ENCODE measurements at places on chromosomes 7 and 10. TPM values are rescaled to one million over a fixed set of nuclear protein-coding genes. Genes with fewer than 3 reads are reported as not detected.
A peak's percentile ranks its signal among the peaks of the same experiment; 100 is the strongest.

The MRLN gene
- total RNA-seq = not detected

The SNCG gene
- 250 TPM for total RNA-seq

The PDE1C gene
- total RNA-seq = 1.4 TPM

The OR2A1 gene
- total RNA-seq = not detected

The CALHM3 gene
- total RNA-seq = not detected

The HMX2 gene
- not detected for total RNA-seq

The RINT1 gene
- 8.9 TPM for total RNA-seq

The CCDC7 gene
- 56.9 TPM for total RNA-seq

The PNLIPRP1 gene
- total RNA-seq = not detected

DNA sequence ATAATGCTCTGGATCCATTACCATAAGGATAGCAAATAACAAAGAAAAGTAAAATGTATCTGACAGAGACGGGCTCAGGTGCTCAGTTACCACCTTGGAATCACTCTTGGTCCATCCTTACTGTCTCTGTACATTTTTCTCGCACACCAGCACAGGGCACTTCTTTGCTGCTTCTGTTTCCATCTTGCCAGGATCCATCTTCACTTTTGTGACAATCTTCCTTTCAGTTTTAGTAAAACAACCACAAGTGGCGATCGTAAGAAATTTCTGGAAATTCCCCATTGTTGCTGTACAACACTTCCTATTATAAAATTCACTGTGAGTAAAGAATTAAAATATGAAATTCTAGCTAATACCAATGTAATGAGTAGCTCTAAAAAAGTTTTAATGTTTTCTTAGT is 695.5 kb downstream of the GRM8 start:
- H3K4me3 ChIP-seq = no peak overlapping the region
- DNase-seq = no peak
- no peaks in the 10 kb centered on the region for H3K4me1 ChIP-seq
- H3K27me3 ChIP-seq = no peaks in the 10 kb centered on the region

DNA sequence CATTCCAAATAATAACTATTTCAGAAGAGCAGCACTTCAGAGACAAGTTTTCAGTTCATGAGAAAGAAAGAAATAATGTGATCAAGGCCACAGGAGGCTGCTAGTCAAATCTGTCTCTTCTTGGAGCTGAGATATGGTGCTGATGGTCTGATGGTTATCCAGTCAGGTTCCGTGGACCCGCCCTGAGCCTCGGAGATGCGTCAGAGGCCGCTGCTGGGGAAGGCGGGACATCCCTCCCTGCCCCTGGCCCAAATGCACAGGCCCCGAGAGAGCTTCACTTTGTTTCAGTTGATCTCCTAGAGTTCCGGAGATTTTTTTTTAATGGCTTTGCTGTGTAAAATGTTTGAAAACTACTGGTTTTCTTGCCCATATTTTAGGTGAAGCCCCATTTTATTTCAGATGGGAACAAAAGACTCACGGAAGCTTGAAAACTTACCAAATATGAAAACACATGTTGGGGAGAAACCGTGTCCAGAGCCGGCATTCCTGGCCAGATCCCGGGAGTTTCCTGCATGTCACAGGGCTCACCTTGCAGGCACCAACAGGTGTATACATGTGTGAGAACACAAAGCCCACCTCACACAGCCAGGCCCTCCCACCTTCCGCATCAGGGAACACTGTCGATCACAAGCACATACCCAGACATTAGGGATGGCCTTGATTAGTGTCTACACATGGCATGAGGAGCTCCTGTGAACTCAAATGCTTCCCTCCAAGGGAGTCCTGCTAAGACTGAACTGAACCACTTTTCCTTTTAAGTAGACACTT is 499.0 kb downstream of the TCERG1L start:
- H3K36me3 ChIP-seq = no peaks in the 10 kb centered on the region
- H3K4me3 ChIP-seq = no peak overlapping the region
- DNase-seq = no peak
- H3K27ac ChIP-seq = no peak overlapping the region
- H3K27me3 ChIP-seq = no peaks in the 10 kb centered on the region
- H3K4me1 ChIP-seq = no peaks in the 10 kb centered on the region

DNA sequence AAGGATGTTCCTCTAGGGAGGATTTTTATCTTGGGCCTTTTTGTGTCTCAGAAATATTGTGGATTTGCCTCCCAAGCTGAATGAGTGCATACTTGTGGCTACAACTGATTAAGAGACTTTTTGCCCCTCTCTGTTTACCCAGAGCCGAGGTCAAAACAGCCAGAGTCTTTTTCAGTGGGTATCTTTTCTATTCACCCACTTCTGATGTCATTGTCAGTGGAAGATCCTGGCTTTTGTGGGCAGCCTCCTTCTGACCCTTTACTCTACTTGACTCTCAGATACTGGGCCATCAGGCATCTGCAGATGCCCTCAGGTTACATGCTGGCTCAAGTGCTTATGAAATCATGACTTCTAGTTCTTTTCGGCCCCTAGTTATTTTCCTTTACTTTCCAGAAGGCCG is 19.6 kb upstream of the PIP4K2A start:
- no peaks in the 10 kb centered on the region for H3K36me3 ChIP-seq
- H3K27me3 ChIP-seq = no peaks in the 10 kb centered on the region
- no peak for DNase-seq
- H3K4me3 ChIP-seq = no peak overlapping the region
- no peaks in the 10 kb centered on the region for H3K4me1 ChIP-seq

DNA sequence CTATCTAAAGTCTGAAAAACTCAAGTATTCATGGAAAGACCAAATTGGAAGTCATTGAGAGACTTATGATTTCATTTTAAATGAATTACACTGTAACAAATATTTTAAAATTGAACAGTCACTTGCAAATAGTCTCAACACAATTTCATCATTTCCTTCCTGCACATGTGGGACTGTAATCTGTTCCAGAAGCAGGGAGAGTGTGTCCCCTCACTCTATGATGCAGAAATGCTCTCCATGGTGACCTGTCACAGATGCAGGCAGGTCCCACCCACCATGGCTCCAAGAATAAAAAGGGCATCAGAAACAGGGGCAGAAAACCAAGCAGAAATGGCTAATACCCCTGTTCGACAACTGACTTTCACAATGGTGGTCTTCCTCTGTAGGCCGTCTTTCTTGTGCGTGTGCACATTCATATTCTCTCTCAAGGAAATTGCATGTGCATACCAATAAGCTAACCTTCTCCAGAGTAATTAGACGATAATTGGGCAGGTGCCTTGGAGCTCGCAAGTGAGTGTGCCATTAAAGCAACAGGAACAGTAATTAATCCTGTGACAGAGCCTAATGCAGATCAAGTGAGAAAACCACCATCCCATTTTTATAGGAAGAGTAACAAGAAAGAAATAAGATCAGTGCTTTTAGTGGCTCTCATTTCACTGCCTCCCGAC is 170.9 kb downstream of the ZMYND11 start:
- no peak overlapping the region for H3K27ac ChIP-seq
- H3K36me3 ChIP-seq = peaks cover 8% of the 10 kb centered on the region
- peaks cover 2% of the 10 kb centered on the region for H3K4me1 ChIP-seq
- H3K4me3 ChIP-seq = no peak overlapping the region
- no peaks in the 10 kb centered on the region for H3K27me3 ChIP-seq
- no peak for DNase-seq

GRCh38 chr10:113958631-113959382 is 84.9 kb upstream of the ADRB1 start:
- H3K36me3 ChIP-seq = no peaks in the 10 kb centered on the region
- H3K4me1 ChIP-seq = peaks cover 3% of the 10 kb centered on the region
- H3K4me3 ChIP-seq = no peak overlapping the region
- peak overlapping the region; percentile 64 for H3K27ac ChIP-seq
- DNase-seq = no peak

- H3K36me3 ChIP-seq = peaks cover 33% of the 10 kb centered on the region
- no peak overlapping the region for H3K27ac ChIP-seq
- no peak overlapping the region for H3K4me3 ChIP-seq
- peaks cover 3% of the 10 kb centered on the region for H3K4me1 ChIP-seq
- H3K27me3 ChIP-seq = no peaks in the 10 kb centered on the region
These were observed 25.5 kb downstream of the VSIR start for GRCh38 chr10:71747551-71748523.

DNA sequence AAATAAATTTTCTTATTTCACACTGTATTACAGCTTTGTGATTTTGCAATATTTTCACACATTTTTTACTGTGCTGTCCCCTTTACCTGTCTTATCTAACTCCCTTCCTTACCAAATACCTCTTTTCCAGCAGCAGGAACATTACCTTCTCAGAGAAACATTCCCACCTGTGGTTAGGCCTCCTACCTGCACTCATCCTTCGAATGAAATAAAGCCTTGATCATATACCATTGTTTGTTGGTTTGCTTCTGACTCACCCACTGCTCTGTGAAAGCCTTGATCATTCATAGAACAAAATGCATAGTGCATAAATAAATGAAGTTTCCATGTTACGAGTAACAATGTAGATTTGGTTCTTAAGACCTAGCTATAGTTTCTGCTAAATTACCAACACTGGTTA is 256.3 kb downstream of the ARL4A start:
- H3K4me3 ChIP-seq = no peak overlapping the region
- H3K27ac ChIP-seq = no peak overlapping the region
- H3K27me3 ChIP-seq = no peaks in the 10 kb centered on the region
- no peaks in the 10 kb centered on the region for H3K36me3 ChIP-seq
- no peaks in the 10 kb centered on the region for H3K4me1 ChIP-seq

GRCh38 chr10:90919683-90920574 is 958 bp downstream of the ANKRD1 start:
- DNase-seq = no peak
- no peak overlapping the region for H3K27ac ChIP-seq
- peaks cover 2% of the 10 kb centered on the region for H3K4me1 ChIP-seq
- no peaks in the 10 kb centered on the region for H3K36me3 ChIP-seq
- H3K27me3 ChIP-seq = no peaks in the 10 kb centered on the region
- H3K4me3 ChIP-seq = no peak overlapping the region

- H3K27ac ChIP-seq = no peak within 1 kb of the TSS
- no peaks in the 10 kb centered on the region for H3K36me3 ChIP-seq
- peaks cover 5% of the 10 kb centered on the region for H3K4me1 ChIP-seq
- no peak for DNase-seq
- H3K4me3 ChIP-seq = peak within 1 kb of the TSS; percentile 58
These were observed at the start of gene ST8SIA6 for GRCh38 chr10:17454161-17455014. Gene ST8SIA6, minus strand, starts transcription at chr10:17454595. Its CDS starts 340 bp downstream, at chr10:17454255.

- no peak for DNase-seq
- no peaks in the 10 kb centered on the region for H3K4me1 ChIP-seq
- H3K36me3 ChIP-seq = no peaks in the 10 kb centered on the region
- no peaks in the 10 kb centered on the region for H3K27me3 ChIP-seq
These were observed 450.9 kb upstream of the MKI67 start for GRCh38 chr10:128576943-128577670.

- H3K27me3 ChIP-seq = no peaks in the 10 kb centered on the region
- H3K4me1 ChIP-seq = no peaks in the 10 kb centered on the region
- H3K36me3 ChIP-seq = peaks cover 55% of the 10 kb centered on the region
- no peak for DNase-seq
These were observed 17.0 kb downstream of the DNAJB12 start for GRCh38 chr10:72337722-72338121.

GRCh38 chr10:58477902-58478301 is 34.8 kb upstream of the BICC1 start:
- no peaks in the 10 kb centered on the region for H3K4me1 ChIP-seq
- H3K27ac ChIP-seq = no peak overlapping the region
- H3K4me3 ChIP-seq = no peak overlapping the region
- H3K27me3 ChIP-seq = no peaks in the 10 kb centered on the region
- DNase-seq = no peak

- H3K27ac ChIP-seq = peak overlapping the region; percentile 90
- H3K4me3 ChIP-seq = no peak overlapping the region
- H3K27me3 ChIP-seq = no peaks in the 10 kb centered on the region
- no peak for DNase-seq
- peaks cover 68% of the 10 kb centered on the region for H3K36me3 ChIP-seq
These were observed 10.1 kb downstream of the CALHM2 start for GRCh38 chr10:103442031-103442461.

DNA sequence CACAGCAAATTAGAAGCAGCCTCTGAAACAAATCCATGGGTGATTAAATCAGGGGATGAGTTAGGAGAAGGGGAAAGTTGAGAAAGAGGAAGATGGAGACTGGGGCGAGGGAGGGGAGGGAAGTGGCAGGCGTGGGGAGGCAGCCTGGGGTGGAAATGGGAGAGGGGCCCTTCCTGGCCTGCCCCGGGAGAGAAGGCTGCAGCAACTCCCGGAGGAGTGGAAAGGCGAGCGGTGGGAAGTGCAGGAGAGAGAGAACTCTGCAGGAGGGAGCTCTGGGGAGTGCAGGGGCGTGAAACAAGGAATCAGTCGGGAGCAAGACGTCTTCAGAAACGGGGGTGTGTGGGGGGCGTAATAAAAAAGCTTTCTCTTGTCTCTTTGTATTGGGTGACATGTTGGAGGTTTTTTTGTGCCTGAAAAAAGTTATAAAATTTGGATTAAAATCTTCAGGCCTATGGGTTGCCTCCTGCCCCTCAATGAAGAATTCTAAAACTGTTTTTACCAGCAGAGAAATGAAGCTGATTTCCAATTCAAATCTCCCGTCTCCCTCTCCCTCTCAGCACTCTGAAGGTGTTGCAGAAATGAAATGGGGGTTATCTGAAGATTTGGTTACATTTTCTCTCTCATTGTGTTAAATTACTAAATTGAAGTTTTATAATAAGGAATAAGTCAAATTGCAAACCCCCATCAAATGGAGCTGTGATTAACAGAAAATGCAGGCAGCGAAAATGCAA is 4.7 kb upstream of the UNCX start:
- peaks cover 63% of the 10 kb centered on the region for H3K27me3 ChIP-seq
- H3K27ac ChIP-seq = no peak overlapping the region
- no peaks in the 10 kb centered on the region for H3K36me3 ChIP-seq
- H3K4me1 ChIP-seq = no peaks in the 10 kb centered on the region
- H3K4me3 ChIP-seq = no peak overlapping the region

DNA sequence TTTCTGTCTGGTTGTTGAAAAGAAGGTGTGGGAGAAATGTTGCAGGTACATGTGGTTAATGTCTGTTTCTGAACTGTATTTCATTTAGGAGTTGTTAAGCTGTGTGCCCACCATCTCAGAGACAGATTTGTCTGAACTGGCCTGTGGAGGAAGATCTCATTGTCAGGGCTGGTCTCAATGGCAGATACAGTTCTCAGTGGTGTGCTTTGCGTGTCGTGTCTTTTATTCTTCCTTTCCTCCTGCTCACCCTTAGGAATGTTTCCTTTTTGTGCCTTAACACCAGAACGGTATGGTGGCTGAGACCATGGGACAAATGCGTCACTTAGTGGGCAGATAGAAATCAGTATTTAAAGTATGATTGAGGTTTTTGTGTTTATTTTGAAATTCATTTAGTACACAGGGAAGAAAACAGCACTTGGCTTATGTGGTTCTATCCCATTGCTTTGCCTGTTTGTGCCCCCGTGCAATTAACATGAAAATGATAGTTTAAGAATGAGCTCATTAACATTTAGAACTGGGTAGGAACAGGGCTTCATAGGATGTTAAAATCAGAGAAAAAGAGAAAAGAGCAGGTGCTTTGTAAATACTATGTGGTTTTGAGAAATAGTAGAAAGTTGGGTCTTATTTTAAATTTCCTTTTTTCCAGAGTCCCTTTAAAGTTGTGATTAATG is 112.6 kb downstream of the AUTS2 start:
- H3K4me3 ChIP-seq = no peak overlapping the region
- H3K4me1 ChIP-seq = no peaks in the 10 kb centered on the region
- H3K27ac ChIP-seq = no peak overlapping the region
- no peak for DNase-seq

All from ascending aorta (tissue), 2 donors.